A549 treated with AZD2906 at 1 μM for 4 hours (cell line): ENCODE measurements at places on chromosomes 1 and 21. TPM values are rescaled to one million over a fixed set of nuclear protein-coding genes. Genes with fewer than 3 reads are reported as not detected.

Gene TNFSF18
- not detected in 5 replicates for total RNA-seq

Gene RSPH1
- 0.45 to 0.66 TPM (median 0.61 TPM) in 5 replicates for total RNA-seq

Gene FBLIM1
- total RNA-seq: 19.2 to 31.4 TPM (median 27.5 TPM) in 5 replicates

Gene SERBP1
- 198 to 230 TPM (median 208 TPM) in 5 replicates for total RNA-seq
